ENCODE measurements at places on chromosomes 5 and 9.
A peak's percentile ranks its signal among the peaks of the same experiment; 100 is the strongest.

- peak; percentile 21 for DNase-seq
Observed at GRCh38 chr9:36748322-36748899, 175.7 kb downstream of the MELK start.

DNA sequence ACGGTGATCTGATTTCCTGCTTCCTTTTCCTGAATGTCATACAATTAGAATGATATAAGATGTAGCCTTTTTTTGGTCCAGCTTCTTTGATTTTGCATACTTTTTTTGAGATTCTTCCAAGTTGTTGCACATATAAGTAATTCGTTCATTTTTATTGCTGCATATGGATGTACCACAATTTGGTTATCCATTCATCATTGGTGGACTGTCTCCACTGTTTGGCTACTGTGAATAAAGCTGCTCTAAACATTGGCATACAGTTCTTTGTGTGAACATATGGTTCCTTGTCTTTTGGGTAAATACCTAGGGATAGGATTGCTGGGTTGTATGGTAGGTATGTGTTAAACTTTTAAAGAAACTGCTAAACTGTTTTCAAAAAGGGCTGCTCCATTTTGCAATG is 52.6 kb downstream of the OR1J1 start:
- DNase-seq = no peak

GRCh38 chr5:593511-593910 is 18.6 kb upstream of the CEP72 start:
- DNase-seq = no peak

- no peak for DNase-seq
Observed at GRCh38 chr9:101455656-101456240, 20.2 kb upstream of the ALDOB start.

- no peak for DNase-seq
Observed at GRCh38 chr9:78724896-78725295, 428.0 kb downstream of the PSAT1 start.

- DNase-seq = no peak
Observed at GRCh38 chr5:143992496-143992895, 178.0 kb downstream of the YIPF5 start.

DNA sequence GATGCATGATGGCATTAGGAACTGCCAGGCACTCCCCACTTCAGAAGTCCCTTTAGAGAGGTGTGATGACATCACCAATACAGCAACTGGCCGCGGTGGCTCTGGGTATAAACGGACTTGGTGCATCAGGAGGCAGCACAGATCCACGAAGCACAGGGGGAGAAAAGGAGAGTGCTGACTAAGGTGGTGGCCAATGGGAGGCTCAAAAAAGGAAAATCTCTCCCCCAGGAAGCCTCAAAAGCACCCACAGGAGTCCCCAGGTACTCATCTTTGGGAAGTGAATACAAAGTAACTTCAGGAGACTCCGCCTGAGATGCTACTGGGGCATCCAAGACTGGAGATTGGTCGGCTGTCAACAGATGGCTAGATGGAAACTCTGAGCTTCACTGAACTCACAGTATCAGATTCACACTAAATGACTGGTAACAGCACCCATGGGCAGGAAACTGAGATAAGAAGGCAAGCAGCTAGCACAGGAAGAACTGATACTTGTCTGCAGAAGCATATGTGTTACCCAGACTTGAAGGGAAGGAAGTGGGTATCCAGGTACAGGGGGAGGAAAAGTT is 7.6 kb downstream of the TTC39B start:
- peak; percentile 77 for DNase-seq

Data from stimulated activated CD4-positive, alpha-beta T cell treated with anti-CD3 and anti-CD28 coated beads, Interleukin-1b, Interleukin-23, amount 100 ng/mL, for 48 hours (primary cell).